ENCODE measurements at places on chromosomes 13 and 19. TPM values are rescaled to one million over a fixed set of nuclear protein-coding genes. Genes with fewer than 3 reads are reported as not detected.
A peak's percentile ranks its signal among the peaks of the same experiment; 100 is the strongest.

Gene STOML3
- total RNA-seq: not detected

Gene PLIN5
- total RNA-seq: 1.00 TPM

Gene RUBCNL
- 392 TPM for total RNA-seq

Gene TNNT1
- total RNA-seq: not detected

DNA sequence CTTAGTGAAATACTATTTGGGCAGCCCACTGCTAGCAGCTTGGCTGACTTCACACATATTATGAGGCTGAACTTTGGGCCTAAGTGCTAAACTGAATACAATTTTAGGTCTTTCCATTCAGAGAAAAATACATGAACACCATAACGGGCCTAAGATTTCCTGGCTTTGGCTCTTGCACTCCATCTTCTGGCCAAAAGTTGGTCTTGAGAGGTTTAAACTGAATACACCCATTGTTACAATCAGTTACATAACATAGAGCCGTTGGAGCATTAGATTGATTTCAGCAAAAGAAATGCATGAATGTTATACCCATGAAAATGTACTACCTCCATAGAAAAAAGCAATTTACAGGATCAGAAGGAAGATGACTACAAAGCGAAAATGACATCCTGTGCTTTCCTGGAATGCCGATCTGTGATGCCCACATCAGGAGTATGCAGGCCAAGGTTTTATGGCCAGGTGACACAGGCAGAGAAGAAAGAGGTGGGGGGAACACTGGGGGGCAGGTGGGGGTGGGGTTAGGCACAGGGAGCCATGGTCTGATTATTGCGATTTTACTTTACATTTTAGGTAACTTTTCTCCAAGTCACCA, 11.1 kb upstream of the SHISA2 start:
- H3K27me3 ChIP-seq: no peaks in the 10 kb centered on the region
- DNase-seq: peak; percentile 23

- no peaks in the 10 kb centered on the region for H3K27me3 ChIP-seq
- no peaks in the 10 kb centered on the region for H3K4me1 ChIP-seq
- H3K27ac ChIP-seq: no peak overlapping the region
- DNase-seq: no peak
- no peaks in the 10 kb centered on the region for H3K36me3 ChIP-seq
Measured at GRCh38 chr19:33450689-33451088, 70.9 kb downstream of the PEPD start.

All from B cell (primary cell).